ENCODE measurements at places on chromosomes 5 and 9.

DNA sequence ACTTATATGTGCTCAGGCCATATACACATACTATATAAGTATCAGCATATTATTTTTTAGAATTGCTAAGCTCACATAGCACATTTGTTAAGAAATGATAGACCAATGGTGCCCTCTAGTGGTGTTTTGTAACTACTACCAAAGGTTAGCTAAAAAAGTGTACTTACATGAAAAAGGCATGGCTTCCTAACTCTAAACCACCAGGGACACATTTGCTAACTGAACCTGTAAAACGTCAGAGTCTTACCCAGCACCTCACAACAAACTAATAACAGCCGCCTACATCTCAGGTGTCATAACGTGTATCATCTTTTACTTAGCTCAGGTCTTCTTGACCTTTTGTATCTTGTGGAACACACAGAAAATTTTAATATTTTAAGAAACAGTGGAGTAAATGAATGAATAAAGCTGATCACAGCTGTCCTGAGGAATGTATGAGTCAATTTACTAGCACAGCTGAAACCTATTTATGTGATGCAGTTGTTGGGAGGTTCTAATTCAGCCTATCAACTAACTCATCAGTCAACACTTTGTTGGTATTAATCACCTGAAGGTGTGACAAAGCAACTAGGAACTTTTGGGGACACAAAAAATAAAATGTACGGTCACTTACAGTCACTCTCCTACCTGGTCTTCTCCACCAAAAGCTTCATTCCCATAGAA is 72.9 kb downstream of the BAAT start:
- peak; percentile 33 for DNase-seq

GRCh38 chr9:131234799-131235479 is 41.4 kb downstream of the FAM78A start:
- no peak for DNase-seq

DNA sequence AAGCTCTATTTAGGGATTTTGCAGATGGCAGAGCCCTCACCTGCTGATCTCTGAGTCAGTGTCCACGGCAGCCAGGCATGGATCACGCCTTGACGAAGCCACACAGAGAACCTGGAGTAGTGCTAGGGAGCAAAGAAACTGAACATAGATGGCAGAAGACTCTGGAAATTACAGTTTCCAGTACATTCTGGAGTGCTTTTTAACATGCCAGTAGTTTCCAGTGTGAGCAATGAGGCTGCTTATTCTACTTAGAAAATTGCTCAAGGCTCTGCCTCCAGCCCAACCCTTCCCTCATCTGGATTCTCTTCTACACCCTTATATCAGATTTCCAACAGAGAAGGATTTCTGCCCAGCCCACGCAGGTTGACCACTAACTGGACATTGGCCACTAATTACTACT is 203.3 kb downstream of the ADAMTS12 start:
- DNase-seq: no peak

DNA sequence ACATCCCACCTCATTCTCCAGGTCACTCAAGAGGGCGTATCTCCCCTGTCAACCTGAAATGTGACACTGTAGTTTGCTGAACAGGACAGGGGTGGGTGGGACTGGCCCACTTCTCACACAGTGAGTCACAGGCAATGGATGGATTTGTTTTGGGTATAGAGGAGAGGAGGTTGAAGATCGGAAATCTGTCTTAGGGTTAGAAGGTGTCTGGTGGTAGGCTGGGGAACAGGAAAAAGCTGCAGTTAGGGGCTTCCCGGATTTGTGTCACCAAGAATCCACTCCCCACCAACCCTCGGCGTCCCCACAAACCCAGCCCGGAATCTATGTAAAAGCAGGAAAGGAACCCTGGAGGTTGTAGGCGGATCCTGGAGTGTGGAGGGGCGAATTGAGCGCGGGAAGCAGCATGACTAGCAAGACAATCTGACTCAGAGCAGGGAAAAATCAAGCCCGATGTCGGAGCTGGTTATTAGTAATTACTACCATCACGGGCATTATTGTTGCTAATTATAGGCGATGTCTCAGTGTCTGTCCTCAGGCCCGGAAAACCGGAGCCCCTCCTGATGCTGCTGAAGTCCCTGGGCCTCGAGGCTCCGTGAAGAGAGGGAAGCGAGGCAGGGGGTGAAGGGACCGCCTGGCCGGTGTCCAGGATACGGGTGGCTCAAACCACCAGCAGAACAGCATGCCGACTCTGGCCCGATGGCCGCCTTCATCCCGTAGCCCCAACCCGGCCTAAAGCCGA is 1.7 kb upstream of the IRX1 start:
- no peak for DNase-seq

DNA sequence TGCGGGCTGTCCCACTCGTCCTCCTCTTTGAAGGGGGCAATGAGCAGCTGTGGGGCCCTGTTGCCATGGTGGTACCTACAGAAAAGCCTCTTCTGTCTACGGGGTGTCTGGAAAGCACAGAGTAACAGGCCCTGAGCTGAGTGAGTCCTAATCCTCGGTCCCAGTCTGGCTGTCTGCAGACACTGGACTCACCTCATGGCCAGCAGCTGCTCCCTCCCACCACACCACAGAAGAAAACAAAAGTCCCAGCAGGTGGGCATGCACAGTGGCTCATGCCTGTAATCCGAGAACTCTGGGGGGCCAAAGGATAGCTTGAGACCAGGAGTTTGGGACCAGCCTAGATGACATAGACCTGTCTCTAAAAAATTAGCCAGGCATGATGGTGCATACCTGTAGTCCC is 19.9 kb downstream of the P4HA2 start:
- no peak for DNase-seq

- DNase-seq: no peak
Measured at GRCh38 chr9:113228130-113228665, 6.9 kb downstream of the SLC31A1 start.

DNA sequence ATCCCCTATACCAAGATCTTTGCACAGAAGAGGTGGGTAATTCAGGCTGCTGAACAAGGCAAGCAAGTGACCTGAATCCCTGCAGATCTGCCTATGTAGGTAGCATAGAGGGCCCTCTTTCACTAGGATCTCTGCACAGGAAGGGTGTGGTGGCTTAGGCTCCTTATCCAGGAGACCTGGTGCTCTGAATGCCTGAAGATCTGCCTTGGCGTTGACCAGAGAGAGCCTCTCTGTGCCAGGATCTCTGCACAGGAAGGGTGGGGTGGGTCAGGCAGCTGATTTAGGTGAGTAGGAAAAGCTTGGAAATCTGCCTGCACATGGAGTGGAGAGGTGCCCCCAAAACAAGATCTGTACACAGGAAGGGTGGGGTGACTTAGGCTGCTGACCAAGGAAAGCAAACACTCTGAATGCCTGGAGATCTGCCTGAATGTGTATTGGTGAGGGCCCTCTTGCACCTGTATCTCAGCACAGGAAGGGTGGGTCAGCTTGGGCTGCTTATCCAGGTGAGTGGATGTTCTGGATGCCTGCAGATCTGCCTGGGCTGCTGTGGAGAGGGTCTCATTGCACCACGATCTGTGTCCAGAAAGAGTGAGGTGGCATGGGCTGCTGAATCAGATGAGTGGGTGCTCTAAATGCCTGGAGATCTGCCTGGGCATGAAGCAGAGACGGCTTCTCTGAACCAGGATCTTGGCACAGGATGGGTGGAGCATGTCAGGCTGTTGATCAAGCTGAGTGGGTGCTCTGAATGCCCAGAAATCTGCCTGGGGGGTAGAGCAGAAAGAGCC is 365.9 kb downstream of the DMAC1 start:
- DNase-seq: no peak

GRCh38 chr5:131769961-131770360 is 26.9 kb downstream of the FNIP1 start:
- no peak for DNase-seq

- DNase-seq: no peak
Measured at GRCh38 chr9:76571743-76572146, 112.8 kb downstream of the GCNT1 start.

DNA sequence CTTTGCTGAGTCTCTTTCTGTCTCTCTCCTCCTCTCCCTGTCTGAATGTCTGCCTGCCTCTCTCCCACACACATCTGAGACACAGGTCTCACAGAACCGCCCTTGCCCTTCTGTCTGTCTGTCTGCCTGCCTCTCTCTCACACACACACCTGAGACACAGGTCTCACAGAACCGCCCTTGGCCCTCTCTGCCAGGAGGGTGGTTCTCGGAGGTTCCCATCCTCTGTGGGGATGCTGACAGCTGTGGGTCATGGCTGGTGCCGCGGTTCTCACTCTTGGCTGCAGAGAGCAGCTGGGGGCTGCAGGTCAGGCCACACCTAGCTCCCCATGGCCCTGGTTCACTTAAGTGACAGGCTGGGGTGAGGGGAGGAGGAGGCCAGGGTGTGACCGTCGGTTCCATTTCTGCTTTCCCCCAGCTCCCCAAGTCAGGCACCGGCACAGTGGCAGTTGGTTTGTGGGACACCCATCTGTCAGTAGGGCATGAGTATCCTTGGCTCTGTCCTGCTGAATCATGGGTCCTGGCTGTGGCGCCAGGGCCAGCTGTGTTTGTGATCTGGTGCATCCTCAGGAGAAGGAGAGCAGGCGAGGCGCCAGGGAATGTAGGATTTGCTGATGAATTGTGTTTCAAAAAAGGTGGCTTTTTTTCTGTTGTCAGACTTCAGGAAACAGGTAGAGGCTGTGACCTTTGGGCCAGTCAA is 42.3 kb upstream of the CLPTM1L start:
- no peak for DNase-seq

DNA sequence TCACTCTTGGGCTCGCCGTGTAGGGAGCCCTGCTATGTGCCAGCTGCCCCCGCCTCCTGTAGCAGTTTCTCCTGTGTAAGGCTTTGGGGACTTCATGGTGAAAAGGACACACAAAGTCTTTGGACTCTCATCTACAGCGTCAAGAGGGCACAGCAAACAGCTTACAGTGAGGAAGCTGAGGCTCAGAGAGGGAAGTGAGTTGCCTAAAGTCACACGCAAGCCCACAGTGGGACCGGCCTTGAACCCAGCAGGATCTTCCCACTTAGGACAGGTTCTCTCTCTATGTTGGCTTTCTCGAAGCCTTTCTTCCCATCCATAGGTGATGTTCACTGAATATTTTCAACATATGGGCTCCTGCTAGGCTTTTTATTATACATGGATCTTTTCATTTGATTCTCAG is 9.8 kb upstream of the PRRX2 start:
- no peak for DNase-seq

- no peak for DNase-seq
Measured at GRCh38 chr5:146137967-146138403, 32.6 kb upstream of the PLAC8L1 start.

GRCh38 chr9:35689542-35690293 is at the start of gene TPM2:
TPM2 (minus strand) TSS chr9:35689925; CDS start chr9:35689817, 108 bp downstream.
- no peak for DNase-seq

DNA sequence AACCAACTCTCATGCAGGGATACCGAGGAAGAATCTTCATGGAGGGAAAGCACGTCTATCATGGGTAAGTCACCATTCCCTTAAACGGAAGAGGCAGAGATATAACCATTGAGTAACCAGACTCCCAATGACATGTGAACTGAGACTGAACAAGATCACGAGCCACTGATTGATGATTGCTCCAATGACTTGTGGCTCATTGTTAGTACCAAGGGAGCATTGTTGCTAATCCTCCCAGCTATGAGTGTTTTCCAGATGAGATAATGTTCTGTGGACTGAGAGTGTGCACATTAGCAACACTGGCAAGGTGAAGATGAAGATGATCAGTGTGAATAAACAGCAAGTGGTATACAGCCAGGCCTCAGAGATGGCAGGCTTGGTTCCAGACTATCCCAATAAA is 219.2 kb upstream of the MAP3K1 start:
- DNase-seq: no peak

DNA sequence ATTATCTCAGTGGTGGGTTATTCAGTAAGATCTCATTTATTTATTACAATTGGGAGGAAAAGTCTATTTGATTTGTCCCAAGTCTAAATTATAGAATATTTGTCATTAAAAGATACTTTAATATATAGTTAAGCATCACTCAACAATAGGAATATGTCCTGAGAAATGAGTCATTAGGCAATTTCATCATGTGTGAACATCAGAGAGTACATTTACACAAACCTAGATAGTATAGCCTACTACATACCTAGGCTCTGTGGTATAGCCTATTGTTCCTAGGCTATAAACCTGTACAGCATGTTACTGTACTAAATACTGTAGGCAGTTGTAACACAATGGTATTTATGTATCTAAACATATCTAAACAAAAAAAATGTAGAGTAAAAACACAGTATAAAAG is 135.0 kb upstream of the RASA1 start:
- DNase-seq: no peak

All from T47D (cell line).